Thyroid gland (tissue), 4 donors: ENCODE measurements at places on chromosomes 6 and 20. TPM values are rescaled to one million over a fixed set of nuclear protein-coding genes. Genes with fewer than 3 reads are reported as not detected.

MUC21 gene
- not detected for total RNA-seq

DNA sequence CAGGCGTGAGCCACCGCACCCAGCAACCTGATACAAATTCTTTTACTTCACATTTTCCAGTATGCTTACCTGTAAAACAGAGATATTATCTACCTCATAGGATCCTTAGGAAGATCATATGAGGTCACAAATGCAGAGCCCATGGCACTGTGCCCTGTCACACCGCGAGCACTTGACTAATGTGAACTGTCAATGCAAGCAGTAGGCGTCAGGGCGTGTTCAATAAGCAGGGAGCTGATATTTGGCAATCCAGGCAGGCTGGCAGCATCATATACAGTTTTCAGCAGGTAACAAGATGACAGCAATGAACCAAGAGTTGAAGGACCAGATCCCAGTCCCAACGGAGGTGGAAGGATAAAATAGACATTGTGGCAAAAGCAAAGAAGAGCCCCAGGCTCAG lies 14.6 kb upstream of the ARID1B start:
- no peaks in the 10 kb centered on the region for H3K27me3 ChIP-seq
- DNase-seq, result no peak
- no peak overlapping the region for H3K4me3 ChIP-seq
- no peaks in the 10 kb centered on the region for H3K36me3 ChIP-seq
- H3K4me1 ChIP-seq, result no peaks in the 10 kb centered on the region

GRCh38 chr6:127517693-127518092 lies 1.4 kb downstream of the MTCL3 start:
- peaks cover 15% of the 10 kb centered on the region for H3K27me3 ChIP-seq
- peaks cover 11% of the 10 kb centered on the region for H3K4me1 ChIP-seq
- no peak overlapping the region for H3K4me3 ChIP-seq

ZNF311 gene
- total RNA-seq, result 1.5 TPM
